Testis (tissue), 5 donors: ENCODE measurements at places on chromosomes 12 and 14. TPM values are rescaled to one million over a fixed set of nuclear protein-coding genes. Genes with fewer than 3 reads are reported as not detected.

GRCh38 chr14:97572583-97573458 lies 775.6 kb downstream of the VRK1 start:
- DNase-seq: no peak

Gene CCDC184
- total RNA-seq: 8.0 TPM

GRCh38 chr12:76216585-76217472 lies 131.4 kb downstream of the BBS10 start:
- no peak for DNase-seq

Gene INSM2
- total RNA-seq: 2.4 TPM

DNA sequence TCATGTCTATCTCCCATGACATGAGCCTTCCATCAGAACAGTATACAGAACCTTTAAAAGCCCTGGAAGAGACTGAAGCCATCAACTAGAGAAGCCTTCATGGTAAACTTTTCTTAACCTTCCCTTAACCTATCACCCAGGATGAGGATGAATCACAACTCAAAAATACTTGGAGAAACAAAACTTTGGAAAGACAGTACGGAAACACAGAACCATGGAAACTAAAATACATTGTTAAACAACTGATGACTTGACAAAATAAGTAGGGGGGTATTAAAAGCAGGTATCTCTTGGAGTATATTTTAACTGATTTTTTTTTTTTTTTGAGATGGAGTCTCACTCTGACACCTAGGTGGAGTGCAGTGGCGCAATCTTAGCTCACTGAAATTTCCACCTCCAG lies 8.7 kb downstream of the TM7SF3 start:
- DNase-seq: no peak

DNA sequence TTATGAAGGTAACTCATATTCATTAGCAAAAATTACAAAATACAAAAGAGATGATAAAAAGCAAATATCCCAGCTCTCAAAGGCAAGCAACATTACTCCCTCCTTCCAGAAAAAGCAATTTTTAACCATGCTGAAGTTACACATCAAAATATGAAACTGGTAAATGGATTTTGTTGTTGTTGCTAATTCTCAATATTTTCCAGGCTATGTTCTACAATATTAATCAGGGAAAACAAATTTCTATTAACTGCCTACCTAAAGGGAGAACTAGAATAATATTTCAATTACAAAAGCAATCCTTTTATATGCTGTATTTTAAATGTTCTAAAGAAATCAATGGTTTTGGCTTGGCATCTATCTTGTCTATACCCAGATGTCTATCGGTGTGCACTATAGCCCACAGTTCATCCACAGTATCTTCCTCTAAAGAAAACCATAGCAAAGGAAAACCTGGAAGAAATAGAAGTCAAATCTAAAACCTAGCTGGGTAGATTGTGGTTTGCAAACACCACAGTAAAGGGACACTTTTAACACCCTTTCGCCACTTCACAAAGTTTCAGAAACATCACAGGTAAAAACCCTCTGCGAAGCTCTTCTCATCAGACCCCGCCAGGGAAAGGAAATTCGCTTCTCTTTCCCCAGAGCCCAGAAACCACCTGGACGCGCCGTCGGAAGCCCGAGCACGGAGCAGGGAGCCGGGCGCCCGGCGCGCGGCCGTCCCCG lies 32.0 kb downstream of the TC2N start:
- DNase-seq: no peak

DNA sequence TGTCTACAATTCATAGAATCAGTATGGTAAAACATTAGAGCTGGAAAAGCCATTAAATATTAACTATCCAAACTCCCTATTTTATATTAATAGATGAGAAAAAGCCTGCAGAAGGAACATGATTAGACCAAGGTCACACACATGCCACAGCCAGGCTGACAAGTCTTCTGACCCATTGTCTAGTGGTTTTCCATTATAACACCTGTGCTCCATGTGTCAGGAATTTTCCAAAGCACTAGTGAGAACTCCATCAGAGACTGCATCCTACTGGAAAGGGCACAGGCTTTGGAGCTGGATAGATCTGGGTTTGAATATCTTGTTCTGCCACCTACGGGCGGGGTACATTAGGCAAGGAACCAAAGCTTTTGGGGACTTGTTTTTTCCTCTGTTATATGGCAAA lies 325.5 kb downstream of the RAD51B start:
- DNase-seq: no peak

- no peak for DNase-seq
Measured at GRCh38 chr14:73627151-73627558, 14.8 kb downstream of the ACOT6 start.

GRCh38 chr12:22477166-22477893 lies 67.0 kb downstream of the C2CD5 start:
- DNase-seq: no peak

Gene DBX2
- total RNA-seq: 2.8 TPM

- DNase-seq: no peak
Measured at GRCh38 chr14:97930166-97930565, 1133.0 kb downstream of the VRK1 start.

DNA sequence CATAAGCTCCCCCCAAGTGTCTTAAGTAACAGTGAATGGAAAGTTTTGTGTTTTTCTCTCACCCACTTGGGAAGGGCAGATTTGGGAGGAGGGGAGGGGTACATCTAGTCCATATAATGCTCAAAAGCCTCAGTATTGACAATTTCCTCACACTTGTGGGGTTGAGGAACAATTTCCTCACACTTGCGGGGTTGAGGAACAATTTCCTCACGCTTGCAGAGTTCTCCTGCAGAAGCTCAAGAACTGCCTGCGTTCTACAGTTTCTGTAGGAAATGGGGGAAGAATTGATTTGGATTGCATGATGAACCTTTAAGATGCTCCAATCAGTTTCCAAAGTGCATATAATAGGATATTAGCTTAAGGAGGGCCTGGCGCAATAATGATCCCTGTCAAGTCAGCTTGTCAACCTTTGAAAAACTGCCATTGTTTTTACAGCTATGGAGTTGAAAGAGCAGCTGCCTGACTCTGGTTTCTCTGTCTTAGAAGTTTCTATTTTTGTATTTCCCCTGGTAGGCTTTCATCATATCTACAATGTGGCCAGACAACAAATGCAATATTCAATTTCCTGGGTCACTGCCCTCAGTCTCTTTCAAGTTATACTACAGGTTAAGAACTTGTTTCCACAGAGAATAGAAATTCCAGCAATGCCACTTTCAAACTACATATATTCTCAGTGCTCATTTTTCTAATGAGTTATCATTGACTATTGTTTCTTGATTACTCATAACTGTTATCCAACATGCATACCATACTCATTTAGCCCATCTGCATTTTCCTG lies 66.5 kb downstream of the PLEKHG7 start:
- DNase-seq: no peak

Gene SPRYD3
- total RNA-seq: 27.7 TPM

DNA sequence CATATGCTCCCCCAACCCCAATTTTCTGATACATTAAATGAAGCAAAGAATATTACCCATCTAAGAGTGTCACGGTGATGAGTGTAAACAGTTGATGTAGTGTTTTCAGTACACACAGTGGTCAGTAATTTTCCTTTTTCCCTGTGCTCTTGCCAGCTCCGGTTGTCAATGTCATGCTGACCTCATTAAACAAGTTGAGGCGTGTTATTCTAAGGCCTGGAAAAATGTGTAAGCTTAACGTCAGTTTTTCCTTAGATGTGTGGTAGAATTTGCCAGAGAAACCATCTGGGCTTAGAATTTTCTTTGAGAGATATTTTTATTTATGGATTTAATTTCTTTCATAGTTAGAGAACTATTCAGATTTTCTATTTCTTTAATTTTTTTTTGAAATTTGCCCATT lies 11.7 kb upstream of the SERPINA6 start:
- DNase-seq: no peak

- no peak for DNase-seq
Measured at GRCh38 chr14:87309557-87309956, 683.4 kb downstream of the GALC start.

- DNase-seq: no peak
Measured at GRCh38 chr12:75759196-75759595, 247.8 kb upstream of the KRR1 start.

Gene SERPINA12
- 0.47 TPM for total RNA-seq

- DNase-seq: no peak
Measured at GRCh38 chr12:65524666-65525065, 246.2 kb downstream of the MSRB3 start.

- DNase-seq: no peak
Measured at GRCh38 chr12:57229046-57229633, 371 bp upstream of the SHMT2 start.

GRCh38 chr14:75217508-75218206 lies 41.2 kb upstream of the TMED10 start:
- DNase-seq: no peak

DNA sequence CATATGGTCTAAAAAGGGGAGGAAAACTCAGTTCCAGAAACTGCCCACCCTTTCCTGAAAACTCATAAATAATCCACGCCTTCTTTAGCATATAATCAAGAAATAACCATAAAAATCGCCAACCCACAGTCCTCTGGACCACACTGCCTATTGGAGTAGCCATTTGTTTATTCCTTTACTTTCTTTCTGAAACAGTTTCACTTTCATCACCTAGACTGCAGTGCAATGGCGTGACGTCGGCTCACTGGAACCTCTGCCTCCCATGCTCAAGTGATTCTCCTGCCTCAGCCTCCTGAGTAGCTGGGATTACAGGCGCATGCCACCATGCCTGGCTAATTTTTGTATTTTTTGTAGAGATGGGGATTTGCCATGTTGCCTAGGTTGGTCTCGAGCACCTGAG lies 44.2 kb downstream of the CLMN start:
- no peak for DNase-seq

GRCh38 chr12:114799574-114800487 lies 115.9 kb upstream of the TBX3 start:
- DNase-seq: peak; percentile 90

GRCh38 chr12:726281-727140 lies 25.9 kb upstream of the WNK1 start:
- no peak for DNase-seq

DNA sequence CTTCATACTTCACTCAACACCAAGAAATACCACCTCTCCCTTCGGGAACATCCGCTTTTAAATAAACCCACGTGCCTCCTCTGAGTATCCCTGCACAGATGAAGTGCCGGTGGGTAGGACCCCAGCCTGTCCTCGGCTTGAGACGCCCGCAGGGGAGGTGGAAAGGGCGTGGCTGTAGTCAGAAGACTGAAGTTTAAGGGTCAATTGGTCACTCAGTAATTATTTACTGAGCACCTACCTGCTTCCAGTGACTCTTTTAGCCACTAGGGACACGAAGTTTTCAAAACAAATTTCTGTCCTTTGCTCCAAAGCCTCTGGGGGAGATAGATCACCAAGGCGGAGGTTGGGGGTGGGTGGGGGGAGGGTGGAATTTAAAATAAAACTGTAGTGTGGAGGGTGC lies 309.4 kb downstream of the VRK1 start:
- DNase-seq: no peak

DNA sequence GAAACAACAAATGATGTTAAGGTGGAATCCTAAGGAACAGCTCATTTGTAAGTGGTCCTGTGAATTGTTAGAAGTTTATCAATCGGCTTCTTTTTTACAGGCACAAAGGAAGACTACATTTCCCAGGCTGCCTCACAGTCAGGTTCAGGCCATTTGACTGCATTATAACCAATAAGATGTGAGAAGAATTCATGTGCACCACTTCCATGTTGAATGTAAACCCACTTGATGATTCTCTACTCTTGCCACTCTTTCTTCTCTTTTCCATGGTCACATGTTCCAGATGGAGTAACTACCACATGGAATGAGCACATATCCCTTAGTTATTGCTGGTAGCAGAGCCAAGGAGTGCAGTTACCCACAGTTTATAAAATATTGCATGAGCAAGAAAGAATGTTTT lies 67.1 kb upstream of the GZMB start:
- DNase-seq: no peak

- no peak for DNase-seq
Measured at GRCh38 chr14:31336646-31337045, 83.7 kb downstream of the HEATR5A start.

Gene PIWIL1
- 71.7 TPM for total RNA-seq

- peak; percentile 58 for DNase-seq
Measured at GRCh38 chr14:77041881-77042545, 13.5 kb upstream of the IRF2BPL start.

DNA sequence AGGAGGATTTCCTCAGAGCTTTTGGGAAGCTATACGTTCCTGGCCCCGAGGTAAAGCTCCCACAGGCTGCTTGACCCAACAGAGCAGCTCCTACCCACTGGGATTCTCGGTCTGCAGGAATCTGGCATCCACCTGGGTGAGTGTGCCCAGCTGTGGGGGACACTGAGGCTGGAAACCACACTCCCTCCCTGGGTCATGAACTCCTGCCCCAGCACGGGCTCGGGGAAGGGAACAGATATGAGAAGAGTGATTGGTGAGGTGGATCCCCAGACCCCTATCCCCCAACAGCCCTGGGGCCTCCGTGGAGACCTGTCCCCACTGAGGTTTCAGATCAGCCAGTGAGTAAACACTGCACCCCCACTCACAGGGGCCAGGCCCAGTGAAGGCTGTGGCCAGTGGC lies 3.3 kb downstream of the FAIM2 start:
- no peak for DNase-seq

Gene ZNF384
- 85.1 TPM for total RNA-seq

GRCh38 chr14:92986254-92987147 lies 63.6 kb downstream of the CHGA start:
- DNase-seq: peak; percentile 80

DNA sequence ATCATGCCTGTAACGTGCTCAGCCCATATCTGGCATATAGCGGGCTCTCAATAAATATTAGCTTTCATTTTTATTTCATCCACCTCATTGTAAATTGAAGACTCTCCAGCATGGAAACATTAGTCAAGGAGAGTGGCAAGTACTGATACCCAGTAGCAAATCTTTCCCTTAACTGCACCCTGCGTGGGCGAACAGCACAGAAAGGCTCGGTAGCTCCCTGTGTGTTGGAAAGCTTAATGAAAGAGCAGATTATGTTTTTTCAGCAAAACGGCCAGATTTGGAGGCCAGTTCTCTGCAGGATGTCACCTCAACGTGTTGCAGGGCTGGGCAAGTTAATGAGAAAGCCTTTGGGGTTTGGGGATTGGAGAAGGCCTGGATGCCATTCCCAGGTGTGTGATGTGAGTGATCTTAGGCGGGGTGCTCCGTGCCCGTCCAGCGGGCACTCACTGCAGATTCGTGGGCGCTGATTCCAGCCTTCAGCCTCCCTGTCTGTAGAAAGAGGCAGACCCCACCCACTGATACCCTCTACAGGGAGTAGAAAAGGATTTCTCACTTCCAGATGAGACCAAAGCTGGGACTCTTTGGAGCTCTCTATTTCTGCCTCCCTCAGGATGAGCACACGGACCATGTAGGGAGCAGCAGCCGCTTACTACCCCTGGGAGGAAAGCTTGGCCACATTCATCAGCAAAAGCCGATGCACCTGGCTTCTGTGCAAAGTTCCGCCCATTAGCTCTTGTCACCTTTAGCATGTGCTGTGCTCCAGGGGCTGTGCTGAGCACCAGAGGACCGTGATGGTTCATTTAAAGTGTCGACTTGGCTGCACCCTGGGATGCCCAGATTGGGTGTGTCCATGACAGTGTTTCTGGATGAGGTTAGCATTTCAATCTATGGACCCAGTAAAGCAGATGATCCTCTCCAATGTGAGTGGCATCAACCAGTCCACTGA lies 29.1 kb downstream of the C14orf132 start:
- DNase-seq: no peak
